Stimulated activated CD8-positive, alpha-beta memory T cell treated with anti-CD3 and anti-CD28 coated beads, Interleukin-15, amount 100 ng/mL, for 1 hour (primary cell): ENCODE measurements at places on chromosomes 2 and 18.

- no peak for DNase-seq
These were observed 79.8 kb downstream of the ASB1 start for GRCh38 chr2:238506371-238507068.

- no peak for DNase-seq
These were observed 355.1 kb downstream of the TXNL1 start for GRCh38 chr18:56283316-56283715.

DNA sequence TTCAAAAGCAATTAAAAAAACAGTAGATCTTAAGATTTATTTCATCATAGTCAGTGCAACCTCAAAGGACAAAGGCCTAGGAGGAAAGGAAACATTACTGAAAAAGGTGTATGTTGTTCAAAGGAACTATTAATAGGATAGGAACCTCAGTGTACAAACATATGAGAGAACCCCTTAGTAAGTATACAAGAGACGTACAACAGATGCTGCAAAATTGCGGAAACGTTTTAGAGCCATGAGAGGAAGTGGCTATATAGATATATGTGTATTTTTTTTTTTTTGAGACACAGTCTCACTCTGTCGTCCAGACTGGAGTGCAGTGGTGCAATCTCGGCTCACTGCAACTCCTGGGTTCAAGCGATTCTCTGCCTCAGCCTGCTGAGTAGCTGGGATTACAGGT is 22.2 kb downstream of the PIK3C3 start:
- DNase-seq = no peak

DNA sequence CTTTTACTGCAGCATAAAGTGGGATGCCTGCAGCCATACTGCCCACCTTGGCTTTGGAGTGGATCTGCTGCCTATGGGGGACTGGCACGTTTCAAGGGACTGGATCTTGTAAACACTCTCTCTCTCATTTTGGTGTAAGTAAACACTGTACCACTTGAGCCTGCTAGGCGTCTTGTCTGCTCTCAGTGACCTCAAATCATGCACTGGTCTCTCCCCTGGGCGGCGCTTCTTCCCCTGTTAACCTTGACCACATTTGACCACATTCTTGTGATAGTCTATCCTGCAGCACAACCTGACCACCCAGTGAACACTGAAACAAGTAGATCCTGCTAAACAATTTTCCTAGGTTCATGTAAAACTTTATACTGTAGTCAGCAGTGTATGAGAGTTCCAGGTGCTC is 82.6 kb upstream of the HNMT start:
- no peak for DNase-seq

DNA sequence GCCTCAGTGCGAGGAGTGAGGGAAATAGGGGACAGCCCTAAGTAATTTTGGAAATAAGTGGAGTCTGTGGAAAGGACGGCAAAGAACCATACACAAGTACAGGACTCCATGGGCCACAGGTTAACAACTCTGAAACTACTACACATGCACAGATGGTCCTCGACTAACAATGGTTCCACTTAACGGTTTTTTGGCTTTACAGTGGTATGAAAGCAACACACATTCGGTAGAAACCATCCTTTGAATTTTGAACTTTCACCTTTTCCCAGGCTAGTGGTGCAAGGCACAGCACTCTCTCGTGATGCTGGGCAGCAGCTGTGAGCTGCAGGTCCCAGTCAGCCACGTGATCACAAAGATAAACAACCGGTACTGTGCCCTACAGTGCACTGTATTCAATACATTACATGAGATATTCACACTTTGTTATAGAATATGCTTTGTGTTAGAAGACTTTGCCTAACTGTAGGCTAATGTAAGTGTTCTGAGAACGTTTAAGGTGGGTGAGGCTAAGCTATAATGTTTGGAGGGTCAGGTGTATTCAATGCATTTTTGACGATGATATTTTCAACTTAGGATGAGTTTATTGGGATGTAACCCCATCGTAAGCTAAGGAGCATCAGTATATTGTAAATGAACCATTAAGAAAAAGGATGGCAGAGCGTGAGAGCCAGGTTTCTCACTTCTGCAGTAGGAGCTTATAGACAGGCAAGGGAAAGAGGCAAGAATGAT is 44.6 kb downstream of the TBC1D8 start:
- no peak for DNase-seq

DNA sequence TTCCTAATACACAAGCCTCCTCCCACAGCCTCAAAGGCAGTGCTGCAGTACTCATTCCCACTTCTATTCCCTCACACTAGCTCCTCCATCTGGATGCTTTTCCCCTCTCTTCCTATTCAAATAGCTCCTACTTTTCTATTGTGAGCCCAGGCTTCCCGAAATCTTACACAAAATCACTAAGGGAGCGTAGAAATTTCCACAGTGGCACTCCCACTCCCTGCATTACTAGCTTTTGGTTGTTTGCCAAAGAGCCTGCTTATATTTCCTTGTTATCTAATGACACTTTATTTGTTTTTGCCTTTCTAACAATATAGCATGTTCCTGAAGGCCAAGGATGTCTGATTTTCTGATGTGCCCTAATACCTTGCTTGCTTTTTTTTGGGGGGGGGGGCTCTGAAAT is 10.9 kb downstream of the EPAS1 start:
- no peak for DNase-seq

DNA sequence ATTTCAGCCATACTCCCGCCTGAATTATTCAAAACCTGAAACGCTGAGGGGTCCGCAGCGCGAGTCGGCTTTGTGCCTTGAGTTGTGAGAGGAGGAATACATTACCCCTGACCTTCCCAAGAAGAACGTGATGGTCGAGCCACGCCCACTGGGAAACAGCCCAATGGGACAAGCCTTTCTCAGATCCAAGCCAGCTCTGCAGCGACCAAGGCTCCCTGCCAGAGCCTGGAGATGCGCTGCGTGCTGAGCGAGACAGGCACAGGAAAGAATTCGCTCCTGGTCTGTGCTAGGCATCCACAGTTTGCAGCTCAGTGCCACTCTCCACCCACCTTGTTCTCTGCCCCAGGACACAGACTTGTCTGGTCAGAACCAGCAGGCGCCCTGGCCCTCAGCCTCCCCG is 74.1 kb upstream of the GLI2 start:
- DNase-seq = no peak

GRCh38 chr2:184598316-184599053 is at the start of gene ZNF804A:
ZNF804A (plus strand) TSS chr2:184598529; CDS start chr2:184598960, 431 bp downstream.
- DNase-seq = no peak

DNA sequence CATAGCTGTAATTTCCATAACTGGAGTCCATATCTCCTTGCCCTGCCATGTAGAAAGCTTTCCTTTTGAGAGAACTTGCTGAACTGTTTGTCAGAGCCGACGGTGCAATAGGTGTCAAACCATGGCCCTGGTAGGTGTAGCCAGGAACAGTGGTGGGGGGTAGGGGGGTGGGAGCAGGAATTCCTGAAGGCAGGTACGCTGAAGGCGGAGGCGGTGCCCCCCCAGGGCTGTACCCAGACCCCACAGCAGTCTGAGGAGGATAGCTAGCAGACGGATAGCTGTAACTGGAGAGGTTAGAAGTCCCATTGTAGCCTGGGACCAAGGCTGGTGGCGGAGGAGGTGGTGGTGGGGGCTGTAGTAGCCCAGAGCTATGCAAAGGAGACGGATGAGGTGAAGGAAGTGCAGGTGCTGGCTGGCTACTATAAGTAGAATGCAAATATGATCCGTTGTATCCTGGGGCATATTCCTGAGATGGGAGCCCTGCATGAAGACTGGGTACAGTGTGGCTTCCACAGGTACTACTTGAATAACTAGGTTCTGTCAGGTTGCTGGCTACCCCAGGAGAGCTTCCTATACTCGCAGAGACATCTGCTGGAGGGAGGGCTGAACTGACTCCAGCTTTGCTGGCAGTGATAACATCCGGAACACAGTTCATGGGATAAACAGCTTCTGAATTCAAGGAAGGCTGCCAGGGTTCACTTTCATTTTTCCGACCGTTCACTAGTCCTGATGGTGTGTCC is 124.8 kb downstream of the FIGN start:
- DNase-seq = no peak

DNA sequence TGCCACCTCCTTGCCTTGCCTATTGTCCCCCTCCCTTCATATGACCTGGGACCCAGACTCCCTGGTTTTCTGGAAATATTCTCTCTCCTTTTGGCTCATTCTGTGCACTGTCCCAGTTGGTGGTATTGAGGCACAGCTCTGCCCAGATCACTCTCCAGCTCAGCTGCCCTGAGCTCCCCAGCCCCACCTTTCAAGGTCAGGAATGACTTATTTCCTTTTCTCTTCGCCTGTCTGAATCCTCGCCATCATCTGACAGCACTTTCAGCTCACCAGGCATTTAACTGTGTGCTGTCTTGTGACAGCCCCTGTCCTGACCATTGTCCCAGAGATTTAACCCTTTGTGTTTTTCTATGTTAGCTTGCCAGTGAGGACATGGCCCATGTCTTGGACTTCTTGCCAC is 133.0 kb downstream of the MSH2 start:
- DNase-seq = no peak
